ENCODE measurements at places on chromosomes 7 and 10. TPM values are rescaled to one million over a fixed set of nuclear protein-coding genes. Genes with fewer than 3 reads are reported as not detected.

DNA sequence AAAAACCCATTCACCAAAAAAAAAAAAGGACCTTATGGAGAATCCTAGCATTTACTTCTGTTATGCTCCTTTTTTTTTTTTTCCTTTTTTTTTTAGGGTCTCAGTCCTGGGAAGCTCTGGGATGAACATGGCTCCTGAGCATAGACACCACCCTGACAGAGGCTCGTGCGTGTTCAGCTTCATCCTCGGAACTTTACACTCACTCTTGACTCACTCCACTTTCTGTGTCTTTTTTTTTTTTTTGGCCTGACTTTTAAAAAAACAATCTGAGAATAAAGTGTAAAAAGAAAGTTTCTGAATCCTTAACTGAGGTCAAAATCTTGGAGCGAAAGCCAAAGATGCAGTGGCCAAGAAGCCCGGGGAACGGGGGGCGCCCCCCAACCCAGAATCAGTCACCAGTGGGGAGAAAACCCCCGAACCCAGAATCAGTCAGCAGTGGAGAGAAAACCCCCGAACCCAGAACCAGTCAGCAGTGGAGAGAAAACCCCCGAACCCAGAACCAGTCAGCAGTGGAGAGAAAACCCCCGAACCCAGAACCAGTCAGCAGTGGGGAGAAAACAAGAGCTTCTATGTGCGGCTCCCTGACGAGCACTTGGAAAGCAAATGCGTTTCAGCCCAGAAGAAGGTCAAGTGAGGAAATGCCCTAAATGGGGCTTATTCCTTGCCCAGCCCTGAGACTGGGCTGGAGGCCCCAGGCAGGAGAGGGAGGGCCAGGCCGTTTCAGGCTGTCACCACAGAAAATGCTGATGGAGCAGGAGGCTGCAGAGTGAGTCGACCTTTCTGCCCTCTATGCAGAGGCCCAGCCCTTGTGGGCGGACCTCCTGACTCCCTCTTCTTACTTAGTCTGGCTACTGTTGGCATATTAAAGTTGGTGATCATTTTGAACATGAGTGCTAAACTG, 19.0 kb upstream of the PFKP start:
- no peak for DNase-seq

- no peak for DNase-seq
Observed at GRCh38 chr7:102313997-102314780, 27.5 kb downstream of the SH2B2 start.

POM121C gene
- 19.9 TPM for total RNA-seq

LRMDA gene
- total RNA-seq = 5.6 TPM

- no peak for DNase-seq
Observed at GRCh38 chr7:155798673-155799439, 13.4 kb downstream of the SHH start.

- DNase-seq = no peak
Observed at GRCh38 chr10:83073472-83073871, 1065.8 kb upstream of the GHITM start.

SORCS1 gene
- 11.4 TPM for total RNA-seq

GRCh38 chr10:5283305-5284158, 81.2 kb upstream of the UCN3 start:
- DNase-seq = peak; percentile 34

SHTN1 gene
- total RNA-seq = 33.0 TPM

GRCh38 chr7:31825576-31825975, 138.6 kb downstream of the PPP1R17 start:
- DNase-seq = no peak

NHLRC2 gene
- total RNA-seq = 23.4 TPM
